Left renal cortex interstitium (tissue), 4 donors: ENCODE measurements at places on chromosomes 7 and 10.

DNA sequence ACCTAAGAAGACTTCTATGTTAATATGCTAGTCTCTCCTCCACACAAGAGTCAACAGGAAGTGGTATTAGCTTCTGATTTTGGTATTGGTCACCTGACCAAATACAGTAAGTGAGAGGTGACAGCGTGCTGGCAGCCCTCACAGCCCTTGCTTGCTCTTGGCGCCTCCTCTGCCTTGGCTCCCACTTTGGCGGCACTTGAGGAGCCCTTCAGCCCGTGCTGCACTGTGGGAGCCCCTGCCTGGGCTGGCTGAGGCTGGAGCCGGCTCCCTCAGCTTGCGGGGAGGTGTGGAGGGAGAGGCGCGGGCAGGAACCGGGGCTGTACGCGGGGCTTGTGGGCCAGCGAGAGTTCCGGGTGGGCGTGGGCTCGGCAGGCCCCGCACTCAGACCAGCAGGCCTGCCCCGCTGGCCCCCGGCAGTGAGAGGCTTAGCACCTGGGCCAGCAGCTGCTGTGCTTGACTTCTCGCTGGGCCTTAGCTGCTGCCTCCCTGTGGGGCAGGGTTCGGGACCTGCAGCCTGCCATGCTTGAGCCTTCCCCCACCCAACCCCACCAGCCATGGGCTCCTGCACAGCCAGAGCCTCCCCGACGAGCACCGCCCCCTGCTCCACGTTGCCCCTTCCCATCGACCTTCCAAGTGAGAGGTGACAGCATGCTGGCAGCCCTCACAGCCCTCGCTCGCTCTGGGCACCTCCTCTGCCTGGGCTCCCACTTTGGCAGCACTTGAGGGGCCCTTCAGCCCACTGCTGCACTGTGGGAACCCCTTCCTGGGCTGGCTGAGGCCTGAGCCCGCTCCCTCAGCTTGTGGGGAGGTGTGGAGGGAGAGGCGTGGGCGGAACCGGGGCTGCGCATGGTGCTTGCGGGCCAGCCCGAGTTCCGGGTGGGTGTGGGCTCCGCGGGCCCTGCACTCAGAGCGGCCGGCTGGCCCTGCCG is 4.2 kb upstream of the ACSL5 start:
- no peak for DNase-seq

DNA sequence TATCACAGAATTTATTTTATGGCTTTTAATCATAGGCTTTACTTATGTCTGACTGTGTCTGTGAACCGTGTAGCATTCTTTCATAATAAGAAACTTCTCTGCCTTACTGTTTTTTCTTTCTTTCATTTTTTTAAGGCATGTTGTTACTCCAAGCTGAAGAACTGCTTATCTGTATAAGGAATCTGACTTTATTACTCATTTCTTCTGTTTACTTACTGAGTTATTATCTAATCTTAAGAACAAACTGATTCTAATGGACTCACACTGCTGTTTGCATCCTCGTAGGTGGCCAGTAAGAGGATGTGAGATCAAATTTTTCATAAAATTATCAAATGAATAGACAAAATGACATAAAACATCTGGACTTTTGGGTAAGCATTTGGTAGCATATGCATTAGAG is 54.7 kb upstream of the DNAJC1 start:
- no peak for DNase-seq

DNA sequence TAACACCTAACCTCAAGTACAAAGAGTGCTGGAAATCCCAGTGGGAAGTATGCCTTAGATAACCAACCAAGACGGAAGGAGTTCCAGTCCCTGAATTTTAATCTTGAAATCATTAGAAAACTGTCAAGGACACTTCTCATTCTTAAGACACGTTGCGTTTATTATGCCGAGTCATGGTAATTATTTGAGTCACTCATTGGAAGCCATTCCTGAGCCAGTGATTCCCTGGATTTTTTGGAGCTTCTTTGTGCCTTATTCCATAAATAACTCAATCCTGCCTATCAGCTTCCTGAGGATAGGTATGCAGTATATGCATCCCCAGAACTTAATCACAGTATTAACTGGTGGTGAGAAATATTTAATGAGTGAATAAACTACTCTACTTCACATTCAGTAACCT is 77.4 kb downstream of the PPP1R17 start:
- no peak for DNase-seq

DNA sequence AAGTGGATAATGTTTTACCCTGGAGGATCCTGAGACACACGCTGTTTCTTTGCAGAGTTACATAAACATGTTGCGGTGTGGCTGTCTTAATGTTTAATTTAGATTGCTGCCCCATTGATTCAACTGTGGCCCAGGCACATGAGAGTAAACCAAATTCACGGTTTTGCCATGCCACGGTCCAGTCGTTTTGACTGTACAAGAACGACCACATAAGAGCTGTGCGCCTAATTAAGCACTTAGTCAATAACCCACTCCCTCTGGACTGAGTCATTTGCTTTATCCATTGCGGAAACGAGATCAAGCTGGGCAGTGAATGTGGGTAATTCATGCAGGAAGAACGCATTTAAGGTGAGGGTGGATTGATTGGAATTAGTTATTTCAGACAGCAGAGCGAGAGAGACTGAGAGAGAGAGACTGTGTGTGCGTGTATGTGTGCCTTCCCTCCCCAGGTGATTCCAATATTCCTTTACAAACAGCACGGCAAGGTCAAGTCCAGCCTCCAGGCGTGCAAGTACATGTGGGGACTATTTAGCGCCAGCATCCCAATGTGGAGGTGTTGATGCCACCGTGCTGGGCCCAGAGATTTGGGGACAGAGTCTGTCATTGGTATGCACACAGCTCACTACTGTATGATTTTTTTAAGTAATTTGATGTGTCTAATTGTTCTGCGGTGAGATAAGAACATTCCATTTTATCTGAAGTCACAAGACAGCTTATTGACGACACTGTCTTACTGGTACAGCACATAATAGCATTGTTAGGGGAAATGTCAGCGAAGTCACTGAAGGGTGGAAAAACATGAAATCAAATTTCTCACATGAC is 8.4 kb upstream of the TEX36 start:
- no peak for DNase-seq

GRCh38 chr7:11430112-11430511 is 401.9 kb downstream of the THSD7A start:
- no peak for DNase-seq

DNA sequence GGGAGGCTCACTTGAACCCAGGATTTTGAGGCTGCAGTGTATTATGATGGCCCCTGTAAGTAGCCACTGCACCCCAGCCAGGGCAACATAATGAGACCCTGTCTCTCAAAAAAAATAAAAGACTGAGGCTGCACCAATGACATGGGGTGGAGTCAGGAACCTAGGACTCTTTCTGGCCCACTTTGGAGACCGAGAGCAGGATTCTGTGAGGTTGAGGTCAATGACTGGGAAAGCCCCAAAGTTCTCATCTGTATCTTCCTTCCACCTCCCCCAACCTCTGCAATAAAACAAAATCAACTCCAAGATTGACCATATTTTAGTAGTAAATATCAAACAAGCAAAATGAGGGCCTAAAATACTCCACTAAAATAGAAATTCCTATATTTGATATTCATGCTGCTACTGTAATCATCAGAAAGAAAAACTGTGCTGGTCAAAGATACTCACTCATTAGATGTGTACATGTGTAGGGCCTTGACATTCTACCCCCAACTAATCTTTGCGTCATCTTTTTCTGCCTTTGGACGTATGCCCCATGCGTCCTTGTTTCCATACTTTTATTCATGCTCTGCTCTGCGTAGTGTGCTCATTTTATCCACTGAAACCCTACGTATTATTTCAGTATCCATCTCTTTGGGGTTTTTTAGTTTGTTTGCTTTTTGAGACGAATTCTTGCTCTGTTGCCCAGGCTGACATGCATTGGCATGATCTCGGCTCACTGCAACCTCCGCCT is 23.8 kb downstream of the WBP1L start:
- no peak for DNase-seq

DNA sequence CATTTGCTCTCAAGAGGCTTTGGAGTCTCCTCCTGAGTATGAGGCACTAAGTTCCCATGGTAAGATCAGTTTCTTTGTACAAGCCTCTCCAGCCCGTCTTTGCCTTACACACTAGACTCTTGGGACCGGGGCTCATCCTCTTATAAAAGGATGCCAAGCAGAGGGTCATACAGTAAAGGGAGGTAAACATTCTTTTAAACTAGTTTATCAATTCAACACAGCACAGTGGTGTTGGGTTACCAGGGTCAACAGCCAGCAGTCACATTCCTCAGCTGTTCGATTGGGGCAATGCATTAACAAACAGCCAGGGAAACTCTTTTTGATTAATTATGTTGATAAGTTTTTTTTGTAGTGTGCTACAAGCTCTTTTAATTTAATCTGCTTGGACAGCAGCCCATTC is 37.8 kb downstream of the HHEX start:
- DNase-seq: no peak

DNA sequence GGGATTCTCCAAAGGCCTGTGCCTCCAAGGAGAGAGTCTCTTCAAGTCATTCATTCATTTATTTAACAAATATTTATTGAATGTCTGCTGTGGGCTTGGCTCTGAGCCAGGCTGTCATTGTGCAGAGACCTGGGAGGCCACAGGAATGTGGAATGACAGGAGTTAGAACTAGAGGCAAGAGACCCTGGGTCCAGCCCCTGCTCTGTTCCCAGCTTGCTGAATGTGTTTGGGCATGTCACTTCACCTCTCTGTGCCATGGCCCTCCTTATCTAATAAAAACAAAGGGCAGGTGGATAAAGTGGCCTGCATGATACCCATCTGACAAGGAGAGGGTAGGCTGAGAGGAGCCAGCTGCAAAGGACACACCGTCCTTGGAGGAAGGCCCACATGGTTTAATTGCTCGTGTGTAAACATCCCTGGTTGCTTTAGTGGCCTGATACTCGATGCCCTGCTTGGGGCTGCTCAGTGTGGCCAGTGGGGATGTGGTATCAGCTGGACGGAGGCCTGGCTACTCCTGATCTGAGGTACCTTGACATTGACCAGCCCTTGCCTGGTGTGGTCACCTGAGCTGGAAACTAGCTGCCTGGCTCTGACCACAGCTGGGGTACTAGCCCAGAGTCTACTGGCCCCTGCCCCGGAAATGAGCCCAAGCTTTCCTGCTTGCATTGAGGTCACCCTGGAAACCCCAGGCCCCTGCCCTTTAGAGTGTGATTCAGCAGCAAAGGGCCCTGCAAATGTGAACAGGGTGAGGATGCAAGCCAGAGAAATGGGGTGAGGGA is 116.2 kb downstream of the CDH23 start:
- no peak for DNase-seq

GRCh38 chr10:33199731-33200232 is 134.7 kb downstream of the NRP1 start:
- no peak for DNase-seq

- no peak for DNase-seq
Observed at GRCh38 chr10:126203746-126204145, 184.5 kb downstream of the ADAM12 start.

DNA sequence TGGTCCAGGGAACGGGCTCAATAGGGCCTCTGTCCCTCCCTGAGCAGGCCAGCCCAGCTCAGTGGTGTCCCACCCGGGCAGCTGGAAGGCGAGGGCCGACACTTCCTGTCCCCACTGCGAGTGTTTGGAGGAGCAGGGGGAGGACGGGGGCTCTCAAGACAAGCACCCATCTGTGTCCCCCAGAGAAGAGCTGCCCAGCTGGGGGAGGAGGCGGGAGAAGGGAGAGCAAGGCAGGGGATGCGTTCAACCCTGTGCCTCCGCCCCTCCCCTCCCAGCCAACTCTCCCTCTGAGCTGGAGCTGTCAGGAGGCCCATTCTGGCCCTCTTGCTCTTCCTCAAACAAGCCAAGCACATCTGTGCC is 35.7 kb downstream of the ZCCHC24 start:
- no peak for DNase-seq

DNA sequence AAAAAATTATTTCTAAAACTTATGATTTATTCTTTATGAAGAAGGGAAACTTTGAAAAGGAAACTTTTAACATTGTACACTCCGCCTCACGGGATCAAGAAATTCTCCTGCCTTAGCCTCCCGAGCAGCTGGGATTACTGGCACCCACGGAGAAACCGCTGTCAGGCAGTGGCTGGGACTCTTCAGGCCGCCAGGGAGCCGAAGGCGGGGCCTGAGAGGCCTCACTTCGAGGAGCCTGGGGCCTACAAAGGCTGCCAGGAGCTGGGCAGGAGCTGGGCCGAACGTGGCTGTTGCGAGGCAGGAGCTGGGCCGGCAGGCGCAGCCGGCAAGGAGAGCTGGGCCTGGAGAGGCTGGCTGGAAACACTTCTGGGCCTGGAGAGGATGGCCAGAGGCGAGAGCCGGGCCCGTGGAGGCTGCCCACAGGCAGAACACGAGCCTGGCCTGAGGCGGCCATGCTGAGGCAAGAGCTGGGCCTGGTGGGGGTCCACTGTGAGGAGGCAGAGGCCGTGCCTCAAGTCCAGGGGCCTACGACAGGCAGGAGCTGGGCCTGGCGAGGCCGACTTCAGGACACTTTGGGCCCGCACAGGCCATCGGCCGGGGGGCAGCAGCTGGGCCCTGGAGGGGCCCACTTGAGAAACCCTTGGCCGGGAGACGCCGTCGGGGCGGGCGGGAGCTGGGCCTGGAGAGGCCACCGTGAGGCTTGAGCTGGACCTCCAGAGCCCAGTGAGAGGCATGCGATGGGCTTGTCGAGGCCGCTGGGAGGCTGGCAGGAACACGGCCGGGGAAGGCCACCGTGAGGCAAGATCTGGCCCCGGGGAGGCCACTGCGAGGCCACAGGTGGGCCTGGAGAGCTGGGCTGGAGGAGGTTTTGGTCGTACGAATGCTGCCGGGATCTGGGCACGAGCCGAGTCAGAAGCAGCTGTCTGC is 23.7 kb downstream of the MDH2 start:
- no peak for DNase-seq

GRCh38 chr7:29454899-29455451 is 108.7 kb upstream of the PRR15 start:
- DNase-seq: no peak

- no peak for DNase-seq
Observed at GRCh38 chr10:122290334-122290733, 19.2 kb downstream of the BTBD16 start.

DNA sequence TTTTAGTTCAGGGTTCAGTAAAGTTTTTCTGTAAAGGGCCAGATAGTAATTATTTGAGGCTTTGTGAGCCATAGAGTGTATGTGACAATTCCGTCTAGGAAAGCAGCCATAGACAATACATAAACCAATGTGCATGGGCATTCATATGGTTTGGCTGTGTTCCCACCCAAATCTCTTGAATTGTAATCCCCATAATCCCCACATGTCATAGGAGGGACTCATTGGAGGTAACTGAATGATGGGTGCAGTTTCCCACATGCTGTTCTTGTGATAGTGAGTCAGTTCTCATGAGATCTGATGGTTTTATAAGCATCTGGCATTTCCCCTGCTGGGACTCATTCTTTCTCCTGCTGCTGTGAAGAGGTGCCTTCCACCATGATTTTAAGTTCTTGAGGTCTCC is 29.9 kb downstream of the SEC61G start:
- DNase-seq: no peak

- DNase-seq: no peak
Observed at GRCh38 chr10:34723750-34724149, 91.3 kb downstream of the PARD3 start.
